ENCODE measurements at places on chromosomes 1 and 21.
A peak's percentile ranks its signal among the peaks of the same experiment; 100 is the strongest.

GRCh38 chr21:42559326-42559725 is 45.7 kb downstream of the SLC37A1 start:
- peak; percentile 45 for DNase-seq

GRCh38 chr1:239891621-239892358 is 199.9 kb upstream of the FMN2 start:
- no peak for DNase-seq

DNA sequence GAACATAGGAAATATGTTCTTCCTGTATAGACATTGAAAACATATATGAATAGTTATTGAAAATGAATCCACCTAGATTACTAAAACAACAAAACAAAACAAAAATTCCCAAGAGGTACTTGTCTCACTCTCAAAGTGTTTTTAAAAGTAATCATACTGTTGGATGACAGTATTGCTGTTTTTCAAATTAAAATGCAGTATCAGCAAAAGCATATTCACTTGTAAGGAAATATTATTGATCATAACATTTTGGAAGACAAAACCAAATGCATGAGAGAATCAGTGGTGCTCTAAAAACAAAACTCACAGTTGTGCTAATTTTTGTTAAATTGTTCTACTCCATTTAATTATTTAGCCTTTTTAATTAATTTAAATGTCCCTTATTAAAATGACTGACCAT is 131.0 kb downstream of the COL11A1 start:
- DNase-seq = no peak

GRCh38 chr1:230913496-230913895 is 45.2 kb upstream of the C1orf198 start:
- no peak for DNase-seq
